Activated CD8-positive, alpha-beta memory T cell treated with anti-CD3 and anti-CD28 coated beads, Interleukin-2, amount 50 U/mL, for 48 hours (primary cell): ENCODE measurements at places on chromosomes 3 and 15.

- no peak for DNase-seq
These were observed 24.7 kb downstream of the CPN2 start for GRCh38 chr3:194326192-194326967.

DNA sequence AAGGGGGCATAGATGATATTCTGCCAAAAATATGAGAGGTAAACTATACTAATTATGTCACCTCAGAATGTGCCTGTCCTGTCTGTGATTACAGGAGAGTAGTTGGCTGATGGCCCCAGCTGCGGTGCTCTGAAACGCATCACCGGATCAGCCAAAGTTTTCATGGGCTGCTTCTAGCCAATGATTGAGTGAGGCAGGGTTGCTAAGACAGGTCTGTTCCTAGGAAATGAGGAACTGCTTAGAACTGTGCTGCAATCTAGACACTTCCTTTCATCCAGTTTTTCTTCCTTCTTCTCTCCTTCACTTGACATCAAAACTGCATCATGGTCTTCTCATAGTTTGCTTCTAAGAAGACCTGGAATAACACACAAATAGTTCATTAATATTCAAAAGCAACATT, 124.0 kb downstream of the KCNH8 start:
- no peak for DNase-seq

DNA sequence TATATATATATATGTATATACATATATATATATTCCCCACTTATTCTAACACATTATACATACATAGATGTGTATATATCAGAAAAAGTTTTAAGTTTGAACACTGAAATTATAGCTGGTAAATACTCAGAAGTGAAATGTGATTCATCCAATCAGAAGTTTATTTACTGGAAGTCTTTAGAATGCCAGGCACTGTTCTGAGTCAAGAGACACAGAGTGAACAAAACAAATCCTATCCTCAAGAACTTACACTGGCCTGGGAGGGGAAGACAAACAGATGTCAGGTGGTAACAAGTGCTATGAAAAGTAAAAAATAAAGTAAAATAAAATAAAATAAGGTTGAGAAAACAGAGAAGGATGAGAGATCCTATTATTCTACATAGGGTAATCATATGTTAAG, 13.4 kb downstream of the DHX36 start:
- no peak for DNase-seq

- no peak for DNase-seq
These were observed 27.7 kb upstream of the LRRN1 start for GRCh38 chr3:3771567-3771966.

- peak; percentile 82 for DNase-seq
These were observed 1.2 kb upstream of the LRRC34 start for GRCh38 chr3:169813757-169814517.
